Regular cardiac myocyte (primary cell): ENCODE measurements at places on chromosomes 3 and 15. TPM values are rescaled to one million over a fixed set of nuclear protein-coding genes. Genes with fewer than 3 reads are reported as not detected.

Gene SNAPC5
- total RNA-seq = 25.5 and 28.5 TPM in 2 replicates

Gene ARL8B
- 30.1 and 60.3 TPM in 2 replicates for total RNA-seq

Gene RAMAC
- total RNA-seq = 35.1 and 36.6 TPM in 2 replicates

Gene SLC12A1
- under 0.01 TPM in 1 of 2 replicates, not detected in the other for total RNA-seq

Gene LSMEM2
- under 0.01 TPM in 1 of 2 replicates, not detected in the other for total RNA-seq

Gene DBR1
- total RNA-seq = 14.7 and 22.2 TPM in 2 replicates

Gene ACP3
- total RNA-seq = under 0.01 and 0.28 TPM in 2 replicates

Gene BRK1
- 126 and 153 TPM in 2 replicates for total RNA-seq

Gene CLDND1
- 142 and 143 TPM in 2 replicates for total RNA-seq

Gene C3orf85
- not detected in 2 replicates for total RNA-seq

Gene CEP19
- total RNA-seq = 3.3 and 5.1 TPM in 2 replicates

Gene PHLDB2
- total RNA-seq = 61.3 and 83.2 TPM in 2 replicates

Gene SAMD7
- not detected in 2 replicates for total RNA-seq

Gene ADGRG7
- not detected in 2 replicates for total RNA-seq

Gene STOML1
- total RNA-seq = 18.0 and 27.2 TPM in 2 replicates

Gene DNAH1
- total RNA-seq = 0.96 and 2.0 TPM in 2 replicates

Gene COL6A5
- not detected in 2 replicates for total RNA-seq

Gene RFT1
- 9.0 and 30.3 TPM in 2 replicates for total RNA-seq

Gene HYAL1
- 0.96 and 2.5 TPM in 2 replicates for total RNA-seq

Gene TMOD2
- 4.4 and 7.9 TPM in 2 replicates for total RNA-seq

Gene FGF12
- not detected in 2 replicates for total RNA-seq

Gene IL17RB
- total RNA-seq = under 0.01 TPM in 1 of 2 replicates, not detected in the other

Gene PRICKLE2
- 11.9 and 27.3 TPM in 2 replicates for total RNA-seq

Gene C3orf49
- total RNA-seq = not detected in 2 replicates

Gene LDHAL6B
- not detected in 2 replicates for total RNA-seq

Gene TM4SF1
- 657 and 1,042 TPM in 2 replicates for total RNA-seq

Gene TMEM207
- total RNA-seq = not detected in 2 replicates

Gene VIPR1
- total RNA-seq = 7.7 and 22.8 TPM in 2 replicates

Gene TEX55
- not detected in 2 replicates for total RNA-seq

Gene TNFSF10
- 0.96 and 2.3 TPM in 2 replicates for total RNA-seq

Gene CAMKV
- total RNA-seq = under 0.01 TPM in 1 of 2 replicates, not detected in the other

Gene FAM43A
- 33.4 and 78.9 TPM in 2 replicates for total RNA-seq
